ENCODE measurements at places on chromosomes 2 and 18.

GRCh38 chr18:40040574-40040973, 1914.5 kb upstream of the PIK3C3 start:
- DNase-seq, result no peak

GRCh38 chr2:178473373-178473772, 5.0 kb downstream of the FKBP7 start:
- no peak for DNase-seq

DNA sequence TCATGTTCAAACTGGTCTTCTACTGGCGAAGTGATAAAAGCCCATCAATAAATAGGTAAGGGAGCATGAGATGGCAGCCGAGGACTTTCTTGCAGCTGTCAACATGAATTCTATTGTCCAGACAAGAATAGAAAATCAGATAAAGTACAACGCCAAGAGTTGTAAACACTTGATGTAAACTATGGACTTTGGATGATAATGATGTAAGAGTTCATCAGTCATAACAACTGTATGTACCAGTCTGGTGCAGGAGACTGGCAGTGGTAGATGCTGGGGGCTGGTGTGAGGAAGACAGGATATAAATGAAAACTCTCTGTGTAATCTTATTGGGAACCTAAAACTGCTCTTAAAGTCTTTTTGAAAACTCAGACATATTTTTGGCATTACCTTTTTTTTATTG, 155.9 kb upstream of the RASGRP3 start:
- DNase-seq, result no peak

DNA sequence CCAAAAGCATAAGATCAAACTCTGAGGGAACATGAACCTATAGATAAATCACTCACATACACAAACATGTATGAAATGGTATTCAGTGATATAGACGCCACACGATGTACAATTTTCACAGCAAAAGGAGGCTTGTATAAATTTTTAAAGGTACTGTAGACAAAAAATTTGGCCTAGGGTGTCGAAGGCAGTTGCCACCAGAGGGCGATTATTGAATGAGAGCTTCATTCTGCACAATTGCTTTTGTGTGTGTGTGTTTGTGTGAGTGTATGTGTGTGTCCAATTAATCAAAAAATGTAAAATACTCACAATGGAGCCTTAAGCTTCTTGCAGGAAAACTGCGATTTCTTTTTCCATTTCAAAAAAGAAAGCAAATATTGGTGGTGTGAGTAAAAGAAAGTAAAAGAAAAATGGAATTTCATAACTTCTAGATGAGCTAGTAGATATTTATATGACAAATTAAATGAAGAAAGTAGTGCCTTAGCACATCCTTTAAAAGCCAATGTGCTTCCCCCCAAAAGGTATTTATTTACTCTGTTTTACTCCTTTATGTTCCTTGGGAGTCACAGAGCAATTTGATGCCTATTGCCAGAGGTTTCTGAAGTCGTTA, 800.1 kb downstream of the SATB2 start:
- DNase-seq, result no peak

- DNase-seq, result no peak
Observed at GRCh38 chr2:218708086-218708485, 2.5 kb upstream of the TTLL4 start.

DNA sequence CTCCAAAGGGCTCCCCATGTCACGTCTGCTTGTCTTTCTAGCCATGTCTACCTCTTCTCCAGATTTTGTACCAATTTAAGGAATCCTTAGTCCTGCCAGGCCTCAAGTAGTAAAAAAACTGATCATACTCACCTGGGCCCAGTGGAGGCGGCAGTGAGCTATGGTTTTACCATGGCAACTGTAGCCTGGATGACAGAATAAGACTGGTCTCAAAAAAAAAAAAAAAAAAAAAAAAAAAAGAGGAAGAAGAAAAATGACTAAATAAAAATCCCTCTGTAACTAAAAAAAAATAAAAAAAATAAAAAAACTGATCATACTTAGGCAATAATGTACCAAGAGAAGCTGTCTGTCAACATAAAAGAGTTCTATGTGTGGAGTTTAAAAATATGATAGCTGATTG, 221.6 kb downstream of the NR4A2 start:
- DNase-seq, result no peak

DNA sequence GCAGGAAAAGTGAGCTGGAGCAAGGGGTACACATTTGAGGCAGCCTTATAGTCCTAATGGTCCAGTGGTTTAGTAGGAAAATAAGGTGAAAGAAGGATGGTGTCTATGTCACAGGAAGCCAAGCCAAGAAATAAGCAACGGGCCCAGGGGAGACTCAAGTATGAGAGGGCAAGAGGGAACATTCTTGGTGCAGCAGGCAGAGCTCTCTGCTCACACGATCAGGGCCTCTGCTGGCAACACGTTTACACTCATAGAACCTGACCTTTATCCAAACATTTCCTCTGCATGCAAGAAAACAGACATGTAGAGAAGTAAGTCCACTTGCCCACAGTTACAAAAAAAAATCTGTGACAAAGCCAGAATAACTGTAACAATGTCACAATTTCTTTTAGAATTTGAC, 32.6 kb upstream of the LRRC30 start:
- no peak for DNase-seq

DNA sequence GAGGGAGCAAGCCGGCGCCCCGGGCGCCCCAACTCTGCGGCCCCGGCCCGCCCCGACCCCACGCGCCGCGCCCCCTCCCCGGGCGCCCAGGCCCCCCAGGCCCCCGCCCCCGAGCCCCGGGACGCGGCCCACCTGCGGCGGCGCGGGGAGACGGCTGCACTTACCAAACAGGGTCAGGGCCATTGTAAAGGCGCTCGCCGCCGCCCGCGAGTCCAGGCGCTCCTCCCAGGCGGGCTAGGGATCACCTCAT, 526 bp downstream of the CHN1 start:
- peak; percentile 26 for DNase-seq

DNA sequence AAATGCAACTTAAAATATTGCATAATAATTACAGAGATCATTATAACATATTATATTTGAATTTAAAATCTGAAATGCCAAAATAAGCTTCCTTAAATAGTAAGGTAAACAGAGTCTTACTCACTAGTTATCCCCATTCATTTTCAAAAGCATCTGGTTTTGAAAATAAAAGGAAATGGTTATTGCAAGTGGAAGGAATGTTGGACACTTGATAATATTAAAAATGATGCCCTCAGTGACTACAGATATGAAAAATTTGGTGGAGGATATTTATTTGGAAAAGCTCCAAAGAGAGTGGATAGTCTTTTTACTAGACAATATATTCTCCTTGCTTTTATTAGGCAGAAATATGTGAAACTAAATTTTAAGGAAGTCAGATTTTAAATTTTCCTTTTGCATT, 39.7 kb downstream of the CDH19 start:
- DNase-seq, result no peak

- DNase-seq, result no peak
Observed at GRCh38 chr2:185608799-185609198, 129.8 kb upstream of the FSIP2 start.

DNA sequence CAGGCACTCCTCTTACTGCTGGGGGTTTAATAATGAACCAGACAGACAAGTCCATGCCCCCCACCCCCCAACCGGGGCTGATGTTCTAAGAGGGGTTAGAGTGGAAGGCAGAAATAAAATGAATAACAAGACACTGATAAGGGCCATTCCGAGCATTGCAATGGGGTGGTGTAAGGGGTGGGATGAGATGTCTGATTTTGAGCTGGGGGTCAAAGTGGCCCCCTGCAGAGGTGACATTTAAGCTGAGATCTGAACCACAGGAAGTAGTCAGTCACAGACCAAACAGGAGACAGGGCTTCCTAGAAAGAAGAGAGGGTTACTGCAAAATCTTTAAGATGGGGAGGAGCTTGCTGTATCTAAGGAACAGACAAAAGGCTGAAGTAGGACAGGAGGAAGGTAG, 180.6 kb upstream of the SH3BP4 start:
- DNase-seq, result no peak
